Glutamatergic neuron (in vitro differentiated cells): ENCODE measurements at places on chromosomes 2 and 18. TPM values are rescaled to one million over a fixed set of nuclear protein-coding genes. Genes with fewer than 3 reads are reported as not detected.

- DNase-seq = no peak
- no peaks in the 10 kb centered on the region for H3K27me3 ChIP-seq
- no peak overlapping the region for H3K4me3 ChIP-seq
- no peaks in the 10 kb centered on the region for H3K36me3 ChIP-seq
- no peak overlapping the region for H3K27ac ChIP-seq
- no peaks in the 10 kb centered on the region for H3K4me1 ChIP-seq
Observed at GRCh38 chr2:180717588-180717987, 262.8 kb upstream of the UBE2E3 start.

- H3K4me1 ChIP-seq = peaks cover 37% of the 10 kb centered on the region
- H3K4me3 ChIP-seq = peak overlapping the region; percentile 72
- peaks cover 10% of the 10 kb centered on the region for H3K27me3 ChIP-seq
- peak overlapping the region; percentile 71 for H3K27ac ChIP-seq
- peak; percentile 55 for DNase-seq
Observed at GRCh38 chr2:96260387-96261260, 5.2 kb downstream of the TMEM127 start.

- H3K4me3 ChIP-seq = no peak overlapping the region
- H3K27ac ChIP-seq = no peak overlapping the region
- no peak for DNase-seq
Observed at GRCh38 chr2:6342273-6342920, 523.3 kb downstream of the CMPK2 start.

- no peaks in the 10 kb centered on the region for H3K36me3 ChIP-seq
- H3K27me3 ChIP-seq = no peaks in the 10 kb centered on the region
- no peaks in the 10 kb centered on the region for H3K4me1 ChIP-seq
- no peak for DNase-seq
- H3K4me3 ChIP-seq = no peak overlapping the region
Observed at GRCh38 chr2:82317012-82317411, 2012.5 kb upstream of the LRRTM1 start.

DNA sequence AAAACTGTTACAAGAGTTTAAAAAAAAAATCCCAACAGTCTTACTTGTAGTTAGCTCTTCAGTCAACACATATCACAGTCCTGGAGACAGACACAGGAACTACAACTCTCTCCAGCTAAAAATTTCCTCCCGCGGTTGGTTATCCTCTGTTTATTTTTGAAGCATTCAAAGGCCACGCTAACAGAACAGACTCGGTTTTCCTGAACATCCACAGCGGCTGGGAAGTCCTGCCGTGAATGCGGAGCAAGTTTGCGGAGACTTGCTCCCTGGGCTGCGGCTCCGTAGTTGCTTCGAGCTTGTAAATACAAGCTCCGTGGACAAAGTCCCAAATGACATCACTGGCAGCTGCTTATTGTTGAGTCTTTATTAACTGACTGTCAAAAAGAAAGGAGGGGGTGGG lies at the start of gene NCKAP5:
TSS of gene NCKAP5 (minus strand) at position 292 of the 400 bp plus-strand sequence. CDS start 50,937 bp downstream, outside the sequence.
- no peak within 1 kb of the TSS for H3K27ac ChIP-seq
- H3K4me1 ChIP-seq = peaks cover 8% of the 10 kb centered on the region
- H3K27me3 ChIP-seq = peaks cover 8% of the 10 kb centered on the region
- no peak for DNase-seq
- no peak within 1 kb of the TSS for H3K4me3 ChIP-seq

- peaks cover 4% of the 10 kb centered on the region for H3K27me3 ChIP-seq
- peaks cover 10% of the 10 kb centered on the region for H3K36me3 ChIP-seq
- H3K4me1 ChIP-seq = peaks cover 11% of the 10 kb centered on the region
- no peak for DNase-seq
- no peak overlapping the region for H3K4me3 ChIP-seq
- H3K27ac ChIP-seq = no peak overlapping the region
Observed at GRCh38 chr18:79698668-79699335, 19.2 kb downstream of the CTDP1 start.

GRCh38 chr18:74495581-74496507 lies at the start of gene CNDP2:
TSS of gene CNDP2 (plus strand) at chr18:74496363. CDS start at chr18:74499974, 3,611 bp downstream.
- peak within 1 kb of the TSS; percentile 98 for H3K4me3 ChIP-seq
- H3K4me1 ChIP-seq = peaks cover 11% of the 10 kb centered on the region
- no peaks in the 10 kb centered on the region for H3K36me3 ChIP-seq
- peak within 1 kb of the TSS; percentile 83 for H3K27ac ChIP-seq
- H3K27me3 ChIP-seq = peaks cover 3% of the 10 kb centered on the region

DNA sequence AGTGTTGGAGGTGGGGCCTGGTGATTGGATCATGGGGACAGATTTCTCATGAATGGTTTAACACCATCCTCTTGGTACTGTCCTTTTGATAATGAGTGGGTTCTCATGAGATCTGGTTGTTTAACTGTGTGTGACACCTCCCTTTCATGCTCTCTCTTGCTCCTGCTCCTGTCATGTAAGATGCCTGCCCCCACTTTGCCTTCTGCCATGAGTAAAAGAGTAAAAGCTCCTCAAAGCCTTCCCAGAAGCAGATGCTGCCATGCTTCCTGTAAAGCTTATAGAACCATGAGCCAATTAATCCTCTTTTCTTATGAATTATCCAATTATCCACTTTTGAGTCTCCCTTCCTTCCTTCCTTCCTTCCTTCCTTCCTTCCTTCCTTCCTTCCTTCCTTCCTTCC lies 317.7 kb downstream of the RDH14 start:
- peaks cover 29% of the 10 kb centered on the region for H3K4me1 ChIP-seq
- peak overlapping the region; percentile 79 for H3K27ac ChIP-seq
- no peak for DNase-seq
- no peaks in the 10 kb centered on the region for H3K36me3 ChIP-seq

- H3K27ac ChIP-seq = no peak overlapping the region
- H3K4me3 ChIP-seq = peak overlapping the region; percentile 46
- peaks cover 14% of the 10 kb centered on the region for H3K4me1 ChIP-seq
- no peak for DNase-seq
Observed at GRCh38 chr18:79852561-79853302, 55.0 kb downstream of the KCNG2 start.

GRCh38 chr18:53152476-53152875 lies 812.5 kb downstream of the DCC start:
- peaks cover 5% of the 10 kb centered on the region for H3K27me3 ChIP-seq
- no peak overlapping the region for H3K4me3 ChIP-seq
- peaks cover 29% of the 10 kb centered on the region for H3K4me1 ChIP-seq
- no peak overlapping the region for H3K27ac ChIP-seq
- DNase-seq = no peak

Gene DCDC2C
- total RNA-seq = not detected

- H3K4me3 ChIP-seq = no peak overlapping the region
- H3K27ac ChIP-seq = peak overlapping the region; percentile 70
- no peaks in the 10 kb centered on the region for H3K36me3 ChIP-seq
- H3K4me1 ChIP-seq = peaks cover 3% of the 10 kb centered on the region
Observed at GRCh38 chr18:69580107-69580506, 179.4 kb downstream of the DOK6 start.

Gene SMYD1
- 0.25 TPM for total RNA-seq

GRCh38 chr2:60424233-60424632 lies 129.2 kb downstream of the BCL11A start:
- H3K36me3 ChIP-seq = peaks cover 9% of the 10 kb centered on the region
- H3K27ac ChIP-seq = no peak overlapping the region
- H3K4me1 ChIP-seq = peaks cover 5% of the 10 kb centered on the region
- no peak overlapping the region for H3K4me3 ChIP-seq
- DNase-seq = no peak
- no peaks in the 10 kb centered on the region for H3K27me3 ChIP-seq

Gene SCRN3
- total RNA-seq = 51.3 TPM

DNA sequence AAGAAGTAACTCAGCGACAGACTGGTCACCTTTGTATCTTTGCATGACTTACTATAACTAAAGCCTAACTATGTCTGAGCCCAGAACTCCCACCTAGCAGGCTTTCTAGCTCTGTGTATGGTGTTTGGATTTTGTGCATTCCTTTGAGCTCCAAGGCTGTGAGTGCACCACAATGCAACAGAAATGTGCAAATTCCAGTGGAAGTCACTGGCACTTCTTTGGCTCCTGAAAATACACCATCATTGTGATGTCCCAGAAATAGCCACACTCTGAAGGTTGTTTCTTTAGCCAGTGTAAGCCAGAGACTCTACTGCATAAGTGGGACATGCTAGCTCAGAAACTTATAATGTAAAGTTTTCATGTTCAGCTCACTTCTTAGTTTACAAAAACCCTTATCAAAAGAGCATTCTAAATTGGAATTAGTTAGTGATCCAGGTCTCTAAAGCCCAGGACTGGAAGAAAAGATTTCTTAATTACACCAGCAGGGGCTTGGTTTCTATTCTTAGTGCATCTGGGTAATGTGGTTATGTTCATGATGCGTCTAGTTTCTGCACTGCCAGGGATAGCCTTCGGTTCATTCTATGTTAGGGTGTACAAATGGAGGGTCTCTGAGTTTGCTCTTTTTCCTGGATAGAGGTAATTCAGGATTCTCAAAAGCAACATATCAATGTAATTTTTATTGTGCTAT lies 1239.5 kb upstream of the ZEB2 start:
- no peak for DNase-seq
- no peak overlapping the region for H3K4me3 ChIP-seq
- H3K27me3 ChIP-seq = no peaks in the 10 kb centered on the region
- H3K36me3 ChIP-seq = no peaks in the 10 kb centered on the region
- peaks cover 6% of the 10 kb centered on the region for H3K4me1 ChIP-seq
- no peak overlapping the region for H3K27ac ChIP-seq

Gene COL4A4
- 0.05 TPM for total RNA-seq

Gene DQX1
- 0.91 TPM for total RNA-seq

GRCh38 chr2:28905533-28905932 lies 11.1 kb downstream of the WDR43 start:
- H3K27ac ChIP-seq = no peak overlapping the region
- no peaks in the 10 kb centered on the region for H3K36me3 ChIP-seq
- DNase-seq = no peak
- H3K4me1 ChIP-seq = peaks cover 3% of the 10 kb centered on the region
- no peak overlapping the region for H3K4me3 ChIP-seq

- DNase-seq = peak; percentile 46
- H3K4me3 ChIP-seq = peak overlapping the region; percentile 70
- peaks cover 28% of the 10 kb centered on the region for H3K4me1 ChIP-seq
- H3K27me3 ChIP-seq = no peaks in the 10 kb centered on the region
Observed at GRCh38 chr2:2324565-2325101, 6.4 kb downstream of the MYT1L start.

GRCh38 chr2:42193722-42194187 lies 24.6 kb downstream of the EML4 start:
- no peak overlapping the region for H3K4me3 ChIP-seq
- no peaks in the 10 kb centered on the region for H3K27me3 ChIP-seq
- no peak for DNase-seq
- H3K27ac ChIP-seq = no peak overlapping the region
- peaks cover 9% of the 10 kb centered on the region for H3K4me1 ChIP-seq
- no peaks in the 10 kb centered on the region for H3K36me3 ChIP-seq

DNA sequence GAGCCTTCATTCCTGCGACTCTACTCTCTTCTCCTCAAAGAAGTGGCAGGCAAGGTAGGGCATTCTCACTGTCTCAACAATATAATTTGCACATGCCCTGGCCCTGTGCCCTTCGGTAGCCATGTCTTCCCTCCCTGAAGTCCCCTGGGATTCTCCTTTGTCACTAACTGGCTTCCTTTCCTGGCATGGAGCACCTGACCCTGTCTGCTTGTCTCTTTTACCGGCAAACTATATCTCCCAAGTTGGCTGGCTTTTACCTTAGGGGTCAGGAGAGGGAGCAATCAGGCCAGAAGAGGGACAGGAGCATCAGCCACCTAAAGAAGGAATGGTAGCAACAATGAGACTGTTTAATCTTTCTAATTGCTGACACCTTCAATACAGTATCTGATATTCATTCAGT lies 51.9 kb upstream of the RMDN2 start:
- H3K27me3 ChIP-seq = peaks cover 3% of the 10 kb centered on the region
- no peak overlapping the region for H3K27ac ChIP-seq
- peak overlapping the region; percentile 4 for H3K4me3 ChIP-seq
- no peak for DNase-seq

GRCh38 chr2:161355983-161356382 lies 47.8 kb downstream of the PSMD14 start:
- H3K4me1 ChIP-seq = peaks cover 15% of the 10 kb centered on the region
- no peak overlapping the region for H3K4me3 ChIP-seq
- no peaks in the 10 kb centered on the region for H3K36me3 ChIP-seq
- no peaks in the 10 kb centered on the region for H3K27me3 ChIP-seq
- peak overlapping the region; percentile 43 for H3K27ac ChIP-seq
- DNase-seq = no peak

Gene WDR7
- 41.8 TPM for total RNA-seq

- H3K36me3 ChIP-seq = no peaks in the 10 kb centered on the region
- no peak for DNase-seq
- H3K4me3 ChIP-seq = no peak overlapping the region
Observed at GRCh38 chr2:15976354-15976753, 36.0 kb downstream of the MYCN start.

GRCh38 chr2:234679741-234680687 lies 183.1 kb upstream of the ARL4C start:
- H3K36me3 ChIP-seq = no peaks in the 10 kb centered on the region
- peaks cover 4% of the 10 kb centered on the region for H3K27me3 ChIP-seq
- DNase-seq = no peak

DNA sequence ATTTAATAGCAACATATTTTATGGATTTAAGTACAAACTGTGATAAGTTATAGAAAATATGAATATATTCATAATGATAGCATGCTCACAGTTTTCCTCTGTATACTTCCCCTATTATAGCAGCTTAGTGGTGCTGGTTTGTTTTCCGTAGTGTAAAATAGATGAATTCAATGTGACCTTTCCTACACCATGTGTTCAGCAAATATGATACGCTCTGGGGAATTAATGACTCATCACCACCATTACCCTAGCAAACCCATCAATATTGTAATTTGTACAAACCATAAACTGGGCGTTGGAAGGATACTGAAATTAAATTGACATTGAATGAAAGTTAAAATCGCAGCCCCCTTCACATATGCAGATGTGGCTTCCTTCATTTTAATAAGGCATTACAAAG lies 58.7 kb upstream of the CDH19 start:
- H3K4me3 ChIP-seq = no peak overlapping the region
- H3K27ac ChIP-seq = peak overlapping the region; percentile 83
- peaks cover 28% of the 10 kb centered on the region for H3K4me1 ChIP-seq
- DNase-seq = no peak
- H3K27me3 ChIP-seq = no peaks in the 10 kb centered on the region

DNA sequence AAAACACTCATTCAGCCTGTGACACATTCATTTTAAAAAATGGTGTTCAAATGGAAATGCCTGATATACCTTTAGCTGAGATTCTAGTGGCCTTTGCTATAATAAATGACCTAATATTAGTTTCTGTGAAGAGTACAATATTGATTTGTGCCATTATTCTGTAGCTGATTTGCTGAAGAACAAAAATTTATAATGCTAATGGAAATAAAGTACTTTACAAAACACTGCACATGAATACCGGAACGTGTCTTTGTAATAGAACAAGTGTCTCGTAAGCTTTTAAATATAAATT lies 138.7 kb downstream of the WDR7 start:
- no peak for DNase-seq
- H3K4me3 ChIP-seq = no peak overlapping the region
- H3K27me3 ChIP-seq = peaks cover 3% of the 10 kb centered on the region
- no peak overlapping the region for H3K27ac ChIP-seq

Gene TEX44
- total RNA-seq = not detected

Gene ANKRD30BL
- 0.29 TPM for total RNA-seq

Gene MROH2A
- total RNA-seq = not detected
